ENCODE measurements at places on chromosomes 13 and 19. TPM values are rescaled to one million over a fixed set of nuclear protein-coding genes. Genes with fewer than 3 reads are reported as not detected.

DNA sequence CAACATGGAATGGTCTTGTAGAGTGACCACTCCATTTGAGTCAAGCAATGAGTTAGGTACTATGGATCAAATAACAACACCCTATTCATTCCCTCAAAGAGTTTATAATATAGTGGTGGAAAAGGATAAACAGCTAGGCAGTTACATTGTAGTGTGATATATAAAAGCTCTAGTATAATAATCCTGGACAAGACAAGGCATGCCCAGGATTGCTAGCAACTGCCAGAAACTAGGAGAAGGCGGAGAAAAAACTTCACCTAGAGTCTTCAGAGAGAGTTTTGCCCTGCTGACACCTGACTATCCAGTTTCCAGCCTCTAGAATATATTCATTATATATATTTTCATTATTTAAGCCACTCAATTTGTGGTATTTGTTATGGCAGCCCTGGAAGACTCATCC, 530.6 kb downstream of the KLF12 start:
- no peak for DNase-seq

DNA sequence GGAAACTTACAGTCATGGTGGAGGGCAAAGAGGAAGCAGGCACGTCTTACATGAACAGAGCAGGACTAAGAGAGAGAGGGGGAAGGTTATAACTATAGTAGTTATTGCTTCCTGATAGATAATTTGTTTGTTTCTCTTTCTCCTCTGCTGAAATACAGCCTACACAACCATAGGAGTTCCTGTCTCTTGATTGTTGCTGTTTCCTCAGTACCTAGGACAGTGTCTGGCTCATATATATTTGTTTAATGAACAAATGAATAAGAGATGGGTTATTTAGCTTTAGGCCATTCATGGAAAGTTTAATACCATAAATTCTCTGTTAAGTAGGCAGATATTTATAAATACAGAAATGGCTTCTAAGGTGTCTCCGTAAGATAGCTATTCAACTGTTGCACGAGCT, 95.2 kb downstream of the PCCA start:
- no peak for DNase-seq

DNA sequence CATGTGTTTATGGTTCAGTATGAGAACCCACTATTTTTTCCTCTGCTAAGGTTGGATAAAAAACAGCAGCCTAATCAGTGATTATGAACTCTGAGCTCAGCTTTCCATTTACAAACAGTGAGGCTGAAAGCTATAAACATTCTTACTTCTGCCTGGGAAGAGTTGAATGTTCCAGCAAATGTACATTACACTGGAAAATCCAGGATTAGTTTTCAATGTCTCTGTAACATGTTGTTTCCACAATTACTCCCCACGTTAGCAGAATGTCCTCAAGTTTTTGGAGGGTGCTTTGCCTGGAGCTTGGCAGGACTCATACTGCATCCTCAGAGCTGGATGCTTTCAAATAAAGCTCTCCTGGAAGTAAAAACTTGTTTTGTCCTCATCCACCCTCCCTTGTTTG, 150.4 kb downstream of the POSTN start:
- DNase-seq = no peak

The RHPN2 gene
- total RNA-seq = under 0.01 TPM

The SHANK1 gene
- total RNA-seq = 6.2 TPM

GRCh38 chr19:30105727-30106126, 163.7 kb downstream of the URI1 start:
- no peak for DNase-seq

- no peak for DNase-seq
These were observed 10.7 kb downstream of the MZT1 start for GRCh38 chr13:72716776-72717175.

The IPO5 gene
- 69.5 TPM for total RNA-seq

GRCh38 chr19:9823816-9824215, 3.9 kb upstream of the UBL5 start:
- no peak for DNase-seq

The KLK4 gene
- total RNA-seq = not detected

- DNase-seq = no peak
These were observed 3.1 kb upstream of the LYPD3 start for GRCh38 chr19:43468354-43469159.

DNA sequence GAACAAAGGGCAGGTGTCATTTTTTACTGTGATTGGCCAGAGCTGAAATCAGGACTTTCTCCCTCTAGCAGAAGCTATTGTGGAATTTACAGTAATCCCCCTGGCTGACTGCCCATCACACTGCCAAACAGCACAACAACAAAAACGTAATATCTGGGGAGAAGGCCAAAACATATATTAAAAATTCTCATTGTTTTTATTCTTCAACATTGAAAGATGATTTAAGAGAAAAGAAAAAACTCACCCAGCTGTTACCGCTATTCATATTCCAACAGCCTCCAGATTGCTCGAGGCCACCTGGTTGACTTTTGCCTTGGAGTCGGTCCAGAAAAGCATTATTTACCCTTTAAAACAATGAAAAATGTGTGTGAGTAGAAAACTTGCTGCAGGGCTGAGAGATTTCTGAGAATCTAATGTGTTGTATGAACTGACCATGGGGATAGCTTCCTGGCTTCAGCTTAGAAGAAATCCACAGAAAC, 97.2 kb downstream of the EPSTI1 start:
- no peak for DNase-seq

- no peak for DNase-seq
These were observed at the start of gene TSPAN16 for GRCh38 chr19:11295665-11296245. Gene TSPAN16, plus strand, starts transcription at chr19:11296160. Its CDS starts 138 bp downstream, at chr19:11296298.

- DNase-seq = no peak
These were observed 759.4 kb downstream of the DIAPH3 start for GRCh38 chr13:59404331-59404730.

- no peak for DNase-seq
These were observed 14.2 kb downstream of the ZNF473 start for GRCh38 chr19:50039968-50040367.

The S1PR4 gene
- total RNA-seq = 331 TPM

The NAT14 gene
- total RNA-seq = 12.7 TPM

GRCh38 chr13:63370101-63370500, 1954.5 kb upstream of the PCDH20 start:
- DNase-seq = no peak

- no peak for DNase-seq
These were observed 1.2 kb upstream of the NKPD1 start for GRCh38 chr19:45161738-45162607.

The SHD gene
- total RNA-seq = 2.4 TPM

DNA sequence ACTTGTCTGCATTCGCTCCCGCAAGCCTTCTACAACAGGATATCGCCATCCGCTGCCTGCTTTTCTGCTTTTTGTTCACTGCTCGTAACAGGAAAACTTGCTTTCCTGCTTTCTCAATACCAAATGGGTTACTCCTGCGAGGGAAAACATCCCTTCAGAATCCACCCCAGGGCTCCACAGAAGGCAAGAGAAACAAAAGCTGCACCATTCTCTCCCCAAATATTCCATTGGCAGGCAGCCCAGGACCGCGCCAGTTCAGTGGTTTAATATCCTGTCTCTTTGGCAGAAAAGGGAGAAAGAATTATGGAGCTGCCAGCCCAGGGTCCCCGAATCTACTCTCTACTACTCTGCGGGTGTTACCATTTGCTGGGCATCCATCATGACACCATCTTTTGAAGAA, 84.7 kb upstream of the DOCK9 start:
- DNase-seq = no peak

DNA sequence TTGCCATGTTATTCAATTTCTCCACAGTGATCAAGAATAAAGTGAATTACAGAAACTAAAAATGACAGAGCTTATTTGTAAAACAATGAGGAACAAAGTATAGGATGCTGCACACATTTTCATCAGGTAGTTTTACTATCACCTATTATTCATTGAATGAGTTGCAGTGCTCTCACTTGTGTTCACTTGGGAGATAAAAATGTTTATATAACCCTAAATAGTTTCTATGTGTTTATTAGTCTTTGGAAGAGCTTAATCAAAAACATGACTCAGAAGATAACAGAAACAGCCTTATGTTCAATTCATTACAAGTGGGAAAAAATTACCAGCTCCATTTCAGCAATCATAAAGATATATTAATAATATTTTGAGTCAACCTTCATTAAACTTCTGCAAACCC, 796.2 kb downstream of the SLITRK1 start:
- DNase-seq = no peak

GRCh38 chr19:2362046-2362969, 2.2 kb downstream of the TMPRSS9 start:
- DNase-seq = no peak

DNA sequence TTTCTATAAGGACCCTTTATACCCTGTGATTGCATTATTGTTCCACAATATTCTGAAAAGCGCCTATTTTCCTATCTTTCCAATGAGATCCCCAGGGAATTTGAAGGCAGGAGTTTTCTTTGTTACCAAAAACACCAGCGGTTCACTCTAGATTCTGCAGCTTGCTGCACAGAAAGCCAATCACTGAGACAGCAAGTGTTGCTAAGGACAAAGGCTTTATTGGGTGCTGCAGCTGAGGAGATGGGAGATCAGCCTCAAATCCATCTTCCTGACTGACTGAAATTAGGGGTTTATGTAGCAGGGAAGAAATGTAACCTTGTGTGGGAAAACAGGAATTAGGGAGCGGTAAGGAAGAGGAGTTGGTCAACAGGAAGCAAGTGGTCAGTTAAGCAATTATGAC, 42.6 kb upstream of the MYO16 start:
- DNase-seq = no peak

DNA sequence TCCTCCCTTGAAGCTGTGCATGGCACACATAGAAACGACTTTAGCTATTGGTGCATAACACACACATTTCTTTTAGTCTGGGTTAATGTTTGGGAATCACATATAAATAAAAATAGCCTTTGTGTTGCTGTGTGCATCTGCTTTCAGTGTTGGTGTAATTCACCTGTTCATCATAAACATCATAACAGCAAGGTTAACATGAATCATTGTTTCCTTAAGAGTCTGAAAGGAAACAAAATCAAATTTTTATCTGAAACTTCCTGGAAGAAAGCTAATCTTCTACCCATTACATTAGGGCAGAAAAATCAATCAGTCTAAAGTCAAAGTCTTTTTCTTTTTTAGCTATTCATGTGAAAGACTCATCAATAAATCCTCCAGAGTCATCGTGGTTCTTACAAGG, 35.0 kb upstream of the TNFSF11 start:
- no peak for DNase-seq

DNA sequence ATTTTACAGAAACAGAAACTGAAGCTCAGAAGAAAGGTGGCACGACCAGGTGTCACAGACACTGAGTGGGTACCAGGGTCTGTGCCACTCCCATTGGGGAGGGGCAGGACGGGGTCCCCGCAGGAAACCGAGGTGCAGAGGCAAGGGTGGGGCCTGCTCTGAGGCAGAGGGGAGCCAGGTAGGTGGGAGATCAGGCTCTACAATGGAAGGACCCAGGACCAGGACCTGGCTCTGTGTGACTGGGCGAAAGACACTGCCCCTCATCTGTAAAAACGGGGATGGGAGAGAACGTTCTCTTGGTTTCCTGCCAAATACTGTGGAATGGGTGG, 2.8 kb downstream of the PTGIR start:
- DNase-seq = no peak

DNA sequence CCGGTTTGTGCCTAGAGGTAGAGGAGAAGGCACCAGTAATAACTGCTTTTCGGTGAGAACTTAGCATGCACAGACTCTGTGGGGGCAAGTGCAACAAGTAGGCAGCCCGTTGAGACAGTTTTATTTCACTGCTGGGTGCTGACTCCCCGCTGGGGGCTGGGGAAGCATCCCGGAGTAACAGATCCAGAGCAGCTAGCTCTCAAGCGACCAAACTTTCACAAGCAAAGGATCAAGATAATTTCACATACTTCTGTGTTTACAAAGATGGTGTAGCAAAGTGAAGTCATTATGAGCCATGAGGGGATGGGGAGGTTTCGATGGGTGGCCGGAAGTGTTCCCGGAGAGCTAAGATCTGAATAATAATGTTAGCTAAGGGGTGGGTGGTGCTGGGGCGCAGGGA, 2.8 kb downstream of the NACC1 start:
- DNase-seq = no peak

DNA sequence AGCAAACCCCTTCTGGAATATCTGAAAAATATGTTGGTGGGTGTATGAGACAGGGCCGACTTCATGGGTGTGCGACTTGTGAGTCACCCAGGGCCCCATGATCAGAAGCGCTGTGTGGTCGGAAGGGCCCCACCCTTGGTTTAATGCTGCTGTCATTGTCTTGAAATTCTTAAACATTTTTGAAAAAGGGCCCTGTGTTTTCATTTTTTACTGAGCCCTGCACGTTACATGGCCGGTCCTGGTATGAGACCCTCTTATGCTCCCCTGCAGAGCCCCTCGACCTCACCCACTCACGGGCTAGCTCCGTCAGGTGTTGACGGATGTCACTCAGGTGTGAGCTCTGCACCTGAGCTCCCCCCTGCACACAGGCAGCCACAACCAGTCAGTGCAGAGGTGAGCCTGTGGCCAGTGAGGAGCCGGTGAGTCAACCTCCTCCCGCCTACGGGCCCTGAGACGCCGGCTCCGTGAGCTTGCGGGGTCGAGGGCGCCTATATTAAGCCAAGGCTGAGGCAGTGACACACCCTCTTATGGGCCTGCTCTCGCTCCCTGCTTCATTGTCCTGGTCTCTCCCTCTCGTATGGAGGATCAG, 27.7 kb downstream of the GADD45B start:
- no peak for DNase-seq

DNA sequence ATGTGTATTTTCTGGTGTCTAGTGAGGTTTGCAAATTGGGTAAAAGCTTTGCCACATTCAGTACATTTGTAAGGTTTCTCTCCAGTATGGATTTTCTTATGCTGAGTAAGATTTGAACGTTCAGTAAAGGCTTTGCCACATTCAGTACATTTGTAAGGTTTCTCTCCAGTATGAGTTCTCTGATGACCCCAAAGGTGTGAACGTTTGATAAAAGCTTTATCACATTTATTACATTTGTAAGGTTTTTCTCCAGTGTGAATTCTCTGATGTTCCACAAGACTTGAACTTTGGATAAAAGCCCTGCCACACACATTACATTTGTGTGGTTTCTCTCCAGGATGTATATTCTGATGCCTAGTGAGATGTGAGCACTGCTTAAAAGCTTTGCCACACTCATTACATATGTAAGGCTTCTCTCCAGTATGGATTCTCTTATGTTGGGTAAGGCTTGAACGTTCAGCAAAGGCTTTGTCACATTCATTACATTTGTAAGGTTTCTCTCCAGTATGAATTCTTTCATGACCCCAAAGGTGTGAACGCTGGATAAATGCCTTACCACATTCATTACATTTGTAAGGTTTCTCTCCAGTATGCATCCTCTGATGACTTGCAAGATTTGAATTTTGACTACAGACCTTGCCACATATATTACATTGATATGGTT, 17.4 kb downstream of the ZNF677 start:
- no peak for DNase-seq

The DACH1 gene
- total RNA-seq = 16.4 TPM

Measured in hematopoietic multipotent progenitor cell (in vitro differentiated cells).